Naive thymus-derived CD8-positive, alpha-beta T cell (primary cell): ENCODE measurements at places on chromosomes 2 and 18. TPM values are rescaled to one million over a fixed set of nuclear protein-coding genes. Genes with fewer than 3 reads are reported as not detected.

The FARSB gene
- 33.8 TPM for polyA plus RNA-seq

The GRB14 gene
- polyA plus RNA-seq: not detected

The ALPP gene
- polyA plus RNA-seq: not detected

The TPO gene
- not detected for polyA plus RNA-seq

The GFPT1 gene
- polyA plus RNA-seq: 12.1 TPM
